ENCODE measurements at places on chromosomes 2 and 18.

DNA sequence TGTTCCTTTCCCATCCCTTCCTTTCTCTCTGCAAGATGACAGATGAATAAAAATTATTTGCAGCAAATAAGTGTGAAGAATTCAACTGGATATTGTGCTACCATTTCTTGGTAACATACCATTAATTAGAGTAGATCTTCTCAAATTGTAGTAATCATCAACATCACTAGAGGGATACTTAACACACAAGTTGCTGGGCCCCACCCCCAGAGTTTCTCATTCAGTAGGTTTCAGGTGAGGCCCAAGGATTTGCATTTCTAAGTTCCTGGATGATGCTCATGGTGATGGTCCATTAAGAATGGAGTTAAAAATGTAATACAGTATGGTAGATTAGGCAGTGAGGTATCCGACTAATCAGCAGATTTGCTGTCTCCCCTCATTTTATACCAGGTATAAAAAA is 594.0 kb downstream of the ERBB4 start:
- no peak for DNase-seq

- no peak for DNase-seq
Observed at GRCh38 chr18:1048032-1048431, 143.4 kb downstream of the ADCYAP1 start.

GRCh38 chr2:16408331-16409005 is 257.2 kb downstream of the CYRIA start:
- DNase-seq: no peak

DNA sequence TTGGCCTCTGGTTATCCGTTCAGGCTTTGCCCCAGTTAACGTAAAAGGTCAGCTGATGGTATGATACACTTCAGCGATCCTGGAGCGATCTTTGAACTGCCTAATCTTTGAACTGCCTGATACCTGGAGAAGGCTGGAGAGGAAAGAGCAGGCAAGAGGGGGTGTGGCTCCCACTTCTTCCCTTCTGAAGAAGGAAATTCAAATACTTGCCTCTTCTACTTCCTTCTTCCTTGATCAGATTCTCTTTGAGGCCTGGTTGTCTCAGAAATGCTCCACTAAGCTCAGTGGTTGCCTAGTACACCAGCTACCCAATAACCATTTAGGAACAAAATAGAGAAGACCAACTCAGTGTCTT is 619 bp downstream of the GALM start:
- DNase-seq: no peak

- DNase-seq: no peak
Observed at GRCh38 chr2:192498747-192499146, 304.0 kb upstream of the TMEFF2 start.

GRCh38 chr18:58527285-58527951 is 101.5 kb downstream of the ALPK2 start:
- DNase-seq: no peak

GRCh38 chr2:67871686-67872412 is 191.0 kb downstream of the C1D start:
- DNase-seq: no peak

Data from CD4-positive, alpha-beta T cell treated with Interleukin-4 for 1 hour (primary cell).